Lower lobe of right lung (tissue), 2 donors: ENCODE measurements at places on chromosomes 7 and 10. TPM values are rescaled to one million over a fixed set of nuclear protein-coding genes. Genes with fewer than 3 reads are reported as not detected.

Gene ASB10
- not detected for total RNA-seq

Gene PFKFB3
- total RNA-seq = 78.5 TPM

Gene IFT22
- total RNA-seq = 19.4 TPM

Gene CDK14
- total RNA-seq = 58.6 TPM

Gene ITIH2
- total RNA-seq = 0.32 TPM

Gene NEUROD6
- total RNA-seq = not detected

Gene CNNM1
- total RNA-seq = 0.35 TPM

Gene ITPRID1
- 0.59 TPM for total RNA-seq

Gene PARD3
- 34.1 TPM for total RNA-seq

Gene C10orf105
- total RNA-seq = 0.32 TPM

Gene NCOA4
- 194 TPM for total RNA-seq

Gene TMEM184A
- total RNA-seq = 4.3 TPM

Gene COL17A1
- 0.32 TPM for total RNA-seq

Gene JAZF1
- total RNA-seq = 19.4 TPM

Gene TMEM273
- 48.5 TPM for total RNA-seq

Gene PPP1R17
- total RNA-seq = not detected

Gene CYP26C1
- total RNA-seq = 0.27 TPM

Gene RSPH10B2
- total RNA-seq = 4.8 TPM

Gene HOXA13
- total RNA-seq = not detected

Gene CRCP
- 35.5 TPM for total RNA-seq

Gene PALD1
- total RNA-seq = 16.0 TPM
